ENCODE measurements at places on chromosomes 3 and 15.
A peak's percentile ranks its signal among the peaks of the same experiment; 100 is the strongest.

GRCh38 chr15:72967811-72968530 is 84.3 kb upstream of the NEO1 start:
- no peak for DNase-seq

DNA sequence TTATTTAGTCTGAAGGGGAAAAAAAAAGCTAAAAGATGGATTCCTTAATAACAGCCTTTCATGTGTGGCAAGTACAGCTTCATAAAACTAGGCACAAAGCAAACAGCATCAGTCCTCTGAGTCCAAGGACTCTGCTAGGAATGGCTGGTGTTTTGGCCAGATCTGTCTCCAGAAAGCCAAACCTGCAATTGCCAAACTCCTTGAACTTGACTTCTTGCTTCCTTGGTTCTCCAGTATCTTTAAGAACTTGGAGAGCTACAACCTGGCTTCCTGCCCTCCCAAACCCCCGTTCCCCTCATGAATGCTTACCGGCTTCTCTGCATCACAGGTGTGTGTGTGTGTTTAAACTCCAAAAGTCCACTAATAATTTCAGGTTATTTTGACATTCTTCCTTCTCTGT is 1.6 kb upstream of the PLOD2 start:
- no peak for DNase-seq

DNA sequence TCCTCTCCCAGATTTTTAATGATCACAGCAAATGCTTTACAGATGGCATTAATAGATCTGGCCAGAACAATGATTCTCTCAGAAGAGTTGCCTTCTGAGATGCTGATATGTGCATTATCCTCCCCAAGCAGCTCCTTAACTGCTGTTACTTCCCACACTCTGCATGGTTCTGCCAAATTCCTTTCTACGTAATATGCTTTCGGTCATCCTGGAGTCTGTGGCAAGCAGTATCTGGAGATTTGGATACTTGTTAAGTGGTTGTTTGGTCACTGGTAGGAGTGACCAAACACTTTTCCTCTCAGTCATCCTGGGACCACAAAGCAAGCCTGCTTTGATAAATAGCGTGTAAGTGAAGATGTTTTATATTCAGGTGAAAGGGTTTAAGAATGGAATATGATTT is 71.1 kb upstream of the CCNL1 start:
- no peak for DNase-seq

DNA sequence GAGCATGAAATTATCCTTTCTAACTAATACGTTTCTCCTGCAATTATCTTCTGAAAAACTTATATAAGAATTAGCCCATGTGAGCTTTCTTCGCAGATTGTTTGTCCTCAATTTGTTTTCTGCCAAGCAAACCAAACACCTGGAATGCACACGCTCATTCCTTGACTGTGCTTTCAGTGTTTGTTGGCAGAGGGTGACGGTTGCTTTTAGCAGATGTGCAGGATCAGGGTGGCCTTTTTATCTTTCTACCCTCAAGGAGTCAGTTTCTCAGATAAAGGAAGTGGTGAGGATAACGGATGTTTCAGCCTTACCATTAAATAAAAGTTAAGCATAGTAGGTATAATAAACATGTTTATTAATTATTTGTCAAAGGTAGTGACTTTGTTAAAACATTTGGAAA is 15.2 kb downstream of the ARPP21 start:
- no peak for DNase-seq

DNA sequence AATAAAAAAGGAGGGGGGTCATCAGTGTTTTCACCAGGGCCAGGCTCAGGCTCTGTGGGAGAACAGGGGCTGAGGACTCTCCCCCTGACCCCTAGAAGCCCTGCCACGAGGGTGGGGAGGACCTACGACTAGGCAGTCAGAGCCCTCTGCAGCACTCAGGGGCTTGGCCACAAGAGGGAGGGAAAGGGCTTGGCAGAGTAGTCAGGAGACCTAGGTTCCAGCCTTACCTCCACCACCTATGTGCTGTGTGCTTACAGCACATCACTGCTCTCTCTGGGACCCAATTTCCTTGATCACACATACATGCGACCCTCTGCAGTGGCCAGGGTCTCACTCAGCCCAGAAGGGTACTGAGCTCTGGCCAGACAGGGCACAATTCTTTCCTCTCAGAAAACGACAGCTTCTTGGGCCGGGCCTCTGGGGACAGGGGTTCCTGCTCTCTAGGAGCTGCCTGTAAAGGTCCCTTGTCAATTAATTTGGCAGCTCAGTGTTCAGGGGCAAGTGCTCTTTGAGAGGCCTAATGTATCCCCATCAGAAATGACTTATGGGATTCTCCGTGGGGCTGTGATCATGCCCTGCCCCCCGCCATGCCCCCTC is 16.4 kb upstream of the SKIC8 start:
- DNase-seq, result peak; percentile 7

DNA sequence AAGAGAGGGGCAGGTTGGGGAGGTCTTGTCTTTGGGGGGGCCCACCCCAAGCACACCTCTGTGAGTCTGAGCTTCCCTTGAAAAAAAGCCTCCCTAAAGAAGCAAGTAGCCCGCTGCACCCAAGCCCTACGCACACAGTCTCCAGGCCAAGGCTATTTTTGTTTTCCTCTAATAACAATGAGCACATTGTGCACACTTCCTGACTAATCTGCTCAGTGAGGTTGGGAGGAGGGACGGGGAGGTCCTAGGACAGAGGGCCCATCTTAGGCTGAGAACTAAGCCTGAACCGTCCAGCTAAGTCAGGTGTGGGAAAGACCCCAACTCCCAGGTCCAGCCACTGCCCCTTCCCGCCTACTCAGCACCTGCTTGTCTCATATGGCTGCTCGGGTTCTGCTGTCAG is 87.2 kb downstream of the HMG20A start:
- DNase-seq, result peak; percentile 89

- DNase-seq, result no peak
Measured at GRCh38 chr15:72481015-72481659, 7.0 kb downstream of the ARIH1 start.

GRCh38 chr3:170046269-170047132 is 8.7 kb downstream of the GPR160 start:
- DNase-seq, result no peak

DNA sequence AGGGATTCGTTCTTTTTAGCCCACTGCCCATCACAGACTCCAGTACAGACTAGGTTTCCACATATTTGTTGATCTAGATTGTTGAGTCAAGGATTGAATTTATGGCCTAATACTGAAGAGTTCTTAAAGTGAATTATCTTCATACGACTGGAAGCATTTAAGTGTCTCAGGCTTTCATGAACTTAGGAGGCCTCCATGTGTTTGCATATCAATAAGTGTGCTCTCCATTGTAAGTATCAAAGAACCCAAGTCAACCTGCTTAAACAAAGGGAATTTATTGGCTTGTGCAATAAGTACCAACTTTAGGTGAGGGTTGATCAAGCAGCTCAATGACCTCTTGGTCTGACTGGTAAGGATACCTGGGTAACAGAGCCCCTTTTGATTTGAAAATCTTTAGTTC is 382.1 kb downstream of the PDCD6IP start:
- DNase-seq, result no peak

GRCh38 chr15:99146661-99147060 is 41.8 kb downstream of the SYNM start:
- no peak for DNase-seq

- DNase-seq, result no peak
Measured at GRCh38 chr3:28949580-28949979, 331.3 kb upstream of the RBMS3 start.

- DNase-seq, result no peak
Measured at GRCh38 chr15:85556618-85556895, 176.2 kb downstream of the AKAP13 start.

DNA sequence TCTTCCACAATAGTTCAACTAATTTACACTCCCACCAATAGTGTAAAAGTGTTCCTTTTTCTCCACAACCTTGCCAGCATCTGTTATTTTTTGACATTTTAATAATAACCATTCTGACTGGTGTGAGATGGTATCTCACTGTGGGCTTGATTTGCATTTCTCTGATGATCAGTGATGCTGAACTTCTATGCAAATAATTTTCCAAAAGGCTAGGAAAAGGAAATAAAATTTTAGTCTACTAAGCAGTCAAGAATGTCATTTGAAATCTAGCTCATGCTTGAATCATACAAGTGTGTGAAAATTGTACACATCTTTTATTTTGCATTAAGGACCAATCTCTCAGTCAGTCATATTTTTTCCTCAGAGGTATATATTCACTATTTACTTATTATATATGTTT is 101.7 kb upstream of the UBP1 start:
- DNase-seq, result peak; percentile 78

DNA sequence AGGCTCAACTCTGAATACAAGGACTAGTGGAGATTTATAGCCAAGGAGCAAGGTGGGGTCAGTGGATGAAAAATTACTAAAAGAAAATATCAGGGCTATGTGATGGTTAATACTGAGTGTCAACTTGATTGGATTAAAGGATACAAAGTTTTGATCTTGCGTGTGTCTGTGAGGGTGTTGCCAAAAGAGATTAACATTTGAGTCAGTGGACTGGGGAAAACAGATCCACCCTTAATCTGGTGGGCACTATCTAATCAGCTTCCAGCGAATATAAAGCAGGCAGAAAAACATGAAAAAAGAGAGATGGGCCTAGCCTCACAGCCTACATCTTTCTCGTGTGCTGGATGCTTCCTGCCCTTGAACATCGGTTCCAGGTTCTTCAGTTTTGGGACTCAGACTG is 14.4 kb upstream of the SENP7 start:
- no peak for DNase-seq

DNA sequence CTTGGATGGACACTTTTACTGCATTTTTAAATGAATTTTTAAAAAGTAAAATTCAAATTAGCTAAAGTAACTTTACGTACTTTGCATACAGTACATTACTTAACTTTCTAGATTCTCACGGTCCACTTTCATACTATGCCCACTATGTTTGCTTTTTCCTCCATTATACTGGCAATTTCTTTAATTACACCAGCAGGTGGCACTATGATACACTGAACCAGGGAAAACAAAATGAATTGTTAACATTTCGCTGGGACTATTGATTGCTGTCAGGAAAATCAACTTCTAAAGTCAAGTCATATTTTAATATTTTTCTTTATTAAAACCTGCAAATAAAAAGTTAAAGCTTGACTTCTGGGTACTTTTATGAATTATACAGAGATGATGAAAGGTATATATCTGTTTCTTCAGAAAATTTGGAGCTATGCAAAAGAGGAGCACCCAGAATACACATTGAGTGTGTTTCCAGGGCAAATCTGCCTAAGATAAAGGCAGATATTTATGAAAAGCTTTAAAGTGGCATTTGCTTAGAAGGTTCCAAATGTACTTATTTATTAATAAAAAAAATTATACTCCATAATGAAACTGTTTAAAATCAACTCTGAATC is 21.8 kb upstream of the POU1F1 start:
- peak; percentile 45 for DNase-seq

GRCh38 chr15:41957021-41957897 is 15.1 kb downstream of the EHD4 start:
- no peak for DNase-seq

DNA sequence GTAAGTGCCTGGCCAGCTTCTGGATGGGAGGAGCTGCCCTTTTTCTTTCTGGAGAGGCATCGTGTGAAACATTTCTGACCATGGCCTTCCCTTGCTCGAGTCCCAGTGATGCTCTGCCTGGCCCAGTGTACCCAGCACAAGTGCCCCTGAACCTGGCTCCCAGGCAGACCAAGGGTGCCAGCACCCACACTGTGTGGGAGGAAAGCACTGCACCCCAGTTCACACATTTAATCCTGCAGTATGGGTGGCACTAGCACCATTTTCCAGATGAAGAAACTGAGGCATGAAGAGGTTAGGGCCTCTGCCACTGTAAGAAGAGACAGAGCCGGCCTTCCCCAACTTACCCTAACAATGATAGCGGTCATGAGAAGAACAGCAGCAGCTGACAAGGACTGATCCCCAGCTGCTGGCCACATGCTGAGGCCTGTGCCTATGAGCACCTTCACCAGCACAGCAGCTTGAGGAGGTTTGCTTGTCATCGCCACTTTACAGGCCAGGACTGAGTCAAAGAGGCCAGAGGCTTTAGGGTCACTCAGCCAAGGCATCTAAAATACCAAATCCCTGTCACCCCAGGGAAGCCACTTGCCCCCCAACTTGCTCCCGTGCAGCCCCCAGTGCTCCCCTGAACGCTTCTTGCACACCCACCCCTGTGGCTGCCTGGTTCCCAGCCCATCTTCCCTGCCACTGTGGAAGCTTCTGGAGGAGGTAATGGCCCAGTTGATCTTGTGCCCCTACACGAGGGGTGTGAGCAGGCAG is 15.0 kb downstream of the PRR23E start:
- no peak for DNase-seq

- no peak for DNase-seq
Measured at GRCh38 chr3:52507359-52507758, 12.2 kb downstream of the STAB1 start.

DNA sequence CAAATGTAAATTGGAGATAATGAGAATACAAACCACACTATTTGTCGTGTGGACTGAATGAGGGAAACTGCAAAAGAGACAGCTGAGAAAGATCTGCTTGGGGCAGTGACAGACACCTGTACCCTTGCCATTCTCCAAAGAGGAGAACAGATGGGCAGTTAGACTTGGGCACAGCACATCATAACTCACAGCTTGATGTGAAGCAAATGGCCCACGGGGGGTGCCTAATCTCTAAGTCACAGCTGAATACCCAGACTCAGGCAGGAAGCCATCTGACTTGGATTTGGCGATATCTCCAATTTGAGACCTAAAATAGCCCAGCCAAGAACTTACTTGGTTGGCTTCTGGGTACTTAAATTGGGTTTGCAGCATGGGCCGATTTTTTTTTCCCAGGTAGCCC is 10.0 kb upstream of the SLC6A11 start:
- no peak for DNase-seq

- DNase-seq, result no peak
Measured at GRCh38 chr3:98780343-98780742, 17.2 kb downstream of the ST3GAL6 start.

DNA sequence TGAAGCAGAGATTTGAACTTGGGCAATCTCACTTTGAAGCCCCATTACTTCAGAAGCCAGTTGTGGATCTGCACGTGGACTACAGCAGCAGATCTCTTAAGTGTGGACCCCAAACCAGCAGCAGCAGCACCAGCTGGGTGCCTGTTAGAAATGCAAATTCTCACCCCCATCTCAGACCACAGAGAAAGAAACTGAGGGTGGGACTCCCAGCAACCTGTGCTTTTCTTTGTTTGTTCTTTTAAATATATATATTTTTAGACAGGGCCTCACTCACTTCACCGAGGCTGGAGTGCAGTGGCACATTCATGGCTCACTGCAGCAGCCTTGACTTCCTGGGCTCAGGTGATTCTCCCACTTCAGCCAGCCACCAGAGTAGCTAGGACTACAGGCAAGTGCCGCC is 53.2 kb downstream of the SLTM start:
- DNase-seq, result no peak

GRCh38 chr3:127220497-127220896 is 27.6 kb downstream of the PRR23E start:
- DNase-seq, result no peak

GRCh38 chr3:46361408-46362283 is 7.7 kb downstream of the CCR2 start:
- no peak for DNase-seq

- peak; percentile 34 for DNase-seq
Measured at GRCh38 chr3:138949445-138950005, 2.5 kb downstream of the FOXL2NB start.
